Activated naive CD4-positive, alpha-beta T cell treated with anti-CD3 and anti-CD28 coated beads, Interleukin-2, amount 50 U/mL, for 16 hours (primary cell): ENCODE measurements at places on chromosomes 7 and 10.

GRCh38 chr10:18659819-18660535 is 746 bp downstream of the ARL5B start:
- no peak for DNase-seq

GRCh38 chr7:149720372-149721083 is 52.9 kb downstream of the ZNF467 start:
- DNase-seq: no peak

GRCh38 chr10:48649349-48649944 is 35.2 kb upstream of the WDFY4 start:
- DNase-seq: no peak

- peak; percentile 14 for DNase-seq
Measured at GRCh38 chr10:98030093-98030821, at the start of gene CRTAC1. Gene CRTAC1 (minus strand): TSS chr10:98030621. CDS start chr10:98030472, 149 bp downstream.

- DNase-seq: no peak
Measured at GRCh38 chr10:120573355-120573754, 116.3 kb downstream of the PLPP4 start.

DNA sequence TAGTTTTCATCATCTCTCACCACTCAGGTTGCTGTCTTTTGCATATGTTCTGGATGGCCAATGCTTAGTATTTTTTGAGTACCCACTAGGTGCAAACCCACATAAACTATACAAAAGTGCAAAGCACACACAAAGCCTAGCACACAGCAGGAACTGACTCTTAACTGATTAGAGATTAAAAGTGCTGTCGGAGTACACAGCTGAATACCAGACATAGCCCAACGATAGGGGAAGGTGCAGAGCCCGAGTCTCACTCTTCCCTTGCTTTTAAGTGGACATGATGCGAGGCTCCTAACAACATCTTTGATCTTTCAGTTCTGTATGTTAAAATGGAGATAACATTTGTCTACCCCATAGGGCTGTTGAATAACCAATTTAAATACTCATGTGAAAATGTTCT is 90.8 kb downstream of the DPY19L1 start:
- DNase-seq: no peak

DNA sequence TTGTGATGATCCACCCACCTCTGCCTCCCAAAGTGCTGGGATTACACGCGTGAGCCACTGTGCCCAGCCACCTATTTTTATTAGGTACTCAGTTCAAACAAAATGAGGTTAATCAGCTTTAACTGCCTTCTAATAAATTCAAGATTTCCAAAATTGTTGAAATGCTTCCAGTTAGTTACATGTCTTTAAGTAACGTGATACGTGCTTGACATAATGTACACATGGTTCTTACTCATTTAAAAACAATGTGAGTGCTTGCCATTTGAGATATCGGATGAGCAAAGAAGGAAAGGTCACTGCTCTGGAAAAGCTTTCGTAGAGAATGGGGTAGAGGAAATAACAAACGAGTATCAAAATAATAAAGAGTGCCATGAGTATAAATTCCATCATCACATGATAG is 83.6 kb downstream of the KMT2E start:
- no peak for DNase-seq

GRCh38 chr7:35777121-35777520 is 23.7 kb upstream of the SEPTIN7 start:
- DNase-seq: no peak

GRCh38 chr10:117790179-117790578 is 247.6 kb downstream of the EMX2 start:
- no peak for DNase-seq
